Fibroblast of skin of left biceps (primary cell): ENCODE measurements at places on chromosomes 3 and 15.

DNA sequence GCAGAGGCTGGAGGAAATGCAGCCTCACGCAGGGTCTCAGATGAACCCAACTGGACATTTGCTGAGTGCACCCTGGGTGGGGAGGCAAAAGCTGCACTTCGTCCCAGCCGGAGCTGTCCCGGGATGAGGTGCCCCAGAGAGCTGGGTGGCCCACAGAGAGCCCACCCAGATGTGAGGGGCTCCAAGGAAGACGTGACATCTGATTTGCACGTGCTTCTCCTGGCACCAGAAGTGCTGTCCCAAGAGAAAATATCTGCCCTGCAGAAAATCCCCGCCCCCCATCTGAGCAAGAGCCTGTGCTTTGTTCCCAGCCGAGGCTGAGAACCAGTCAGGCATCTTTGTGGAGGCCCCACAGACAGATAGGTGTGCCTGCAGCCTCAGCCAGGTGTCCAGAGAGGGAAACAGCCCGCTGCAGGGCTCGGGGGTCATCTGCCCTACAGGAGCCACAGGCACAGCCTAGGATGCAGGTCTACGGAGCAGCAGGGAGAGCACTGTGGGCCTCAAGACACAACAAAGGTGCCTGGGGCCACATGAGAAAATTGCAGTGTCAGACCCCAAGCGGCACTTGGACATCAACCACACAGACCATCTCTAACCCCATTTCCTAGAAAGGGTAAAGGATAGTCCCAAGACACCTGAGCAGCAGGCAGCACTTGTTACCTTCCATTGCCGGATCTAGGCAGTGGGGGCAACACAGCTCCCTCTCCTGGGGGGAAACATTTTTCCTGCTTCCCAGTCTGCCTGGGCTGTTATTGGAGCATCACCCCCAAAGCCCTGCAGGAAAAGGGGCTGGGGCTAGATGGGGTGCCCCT is 5.8 kb downstream of the TMIE start:
- no peak for DNase-seq

DNA sequence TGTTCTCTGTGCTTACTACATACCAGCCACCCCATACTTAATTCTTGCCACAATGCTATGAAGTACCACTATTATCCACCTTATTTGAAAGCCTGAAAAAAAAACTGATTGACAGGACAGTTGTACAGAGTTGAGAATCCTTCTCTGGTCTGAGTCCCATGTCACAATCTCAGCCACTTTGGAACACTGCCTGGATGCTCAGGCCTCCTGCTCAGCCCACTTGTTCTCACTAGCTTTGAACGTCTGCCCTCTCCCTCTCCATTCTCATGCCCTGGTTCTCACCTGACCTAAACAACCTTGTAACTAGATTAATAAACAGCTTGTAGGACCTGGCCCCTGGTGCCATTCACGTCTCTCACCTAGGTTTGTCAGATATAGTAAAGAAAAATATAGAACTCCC is 53.9 kb downstream of the TRIM69 start:
- no peak for DNase-seq

DNA sequence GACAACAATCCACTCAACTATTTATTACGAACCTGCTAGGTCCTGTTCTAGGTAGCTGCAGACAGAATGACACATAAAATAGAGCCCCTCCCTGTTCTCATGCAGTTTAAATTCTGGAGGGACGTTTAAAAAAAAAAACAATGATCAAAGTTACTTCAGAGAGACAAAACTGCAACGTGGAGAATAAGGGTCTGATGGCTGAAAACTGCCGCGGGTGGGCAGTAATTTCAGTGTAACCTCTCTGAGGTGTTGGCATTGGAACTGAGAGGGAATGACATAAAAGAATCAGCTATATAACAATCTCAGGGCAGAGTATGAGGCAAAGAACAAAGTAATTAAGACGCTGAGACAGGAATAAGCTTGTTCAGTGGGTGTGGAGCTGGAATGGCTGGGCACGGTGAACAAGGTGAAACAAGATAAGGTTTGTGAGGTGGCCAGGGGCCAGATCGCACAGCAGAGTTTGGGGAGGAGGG is 19.5 kb downstream of the TBL1XR1 start:
- no peak for DNase-seq

DNA sequence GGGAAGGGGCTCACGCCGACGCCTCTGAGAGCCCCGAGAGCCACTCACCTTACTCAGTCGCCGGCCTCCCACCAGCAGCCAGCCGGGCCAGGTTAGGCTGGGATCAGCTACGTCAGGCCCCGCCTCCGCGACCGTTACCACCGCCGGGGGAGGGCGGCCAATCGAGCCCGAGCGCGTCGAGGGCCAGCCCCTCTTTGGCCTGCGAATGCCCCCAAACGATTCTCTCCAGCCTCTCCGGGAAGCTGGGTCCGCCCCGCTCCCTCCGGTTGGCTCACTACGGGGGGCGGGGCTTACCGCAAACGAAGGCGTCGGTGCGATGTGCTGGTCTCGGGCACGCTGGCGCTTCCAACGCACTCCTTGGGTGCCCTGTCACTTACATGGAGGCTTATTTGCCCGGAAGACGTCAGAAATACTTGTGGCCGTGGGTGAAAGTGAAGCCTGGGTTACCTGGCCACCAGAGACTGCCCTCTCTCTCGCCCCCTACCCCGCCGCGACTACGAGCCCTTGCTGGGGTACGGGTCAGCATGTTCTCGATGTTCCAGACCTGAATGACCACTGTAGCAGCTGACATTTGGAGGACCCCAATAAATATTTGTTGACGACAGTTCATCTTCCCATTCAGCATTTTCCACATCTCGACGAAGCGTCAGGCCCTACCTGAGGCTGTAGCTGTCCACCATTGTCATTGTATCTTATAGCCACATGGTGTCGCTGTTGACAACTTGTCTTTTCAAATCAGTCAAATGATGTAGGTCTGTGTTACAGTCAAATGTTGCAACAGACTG is at the start of gene CEP70:
TSS of gene CEP70 (minus strand) at position 111 of the 785 bp plus-strand sequence. CDS start 21,333 bp downstream, outside the sequence.
- DNase-seq: peak; percentile 73

- peak; percentile 34 for DNase-seq
Observed at GRCh38 chr3:58994746-58995330, 55.0 kb downstream of the CFAP20DC start.

GRCh38 chr15:84604826-84605553 is 4.2 kb downstream of the ZSCAN2 start:
- DNase-seq: no peak

- peak; percentile 99 for DNase-seq
Observed at GRCh38 chr15:38129531-38130204, 123.0 kb upstream of the SPRED1 start.

GRCh38 chr3:52447512-52448355 is 2.8 kb upstream of the SEMA3G start:
- no peak for DNase-seq

DNA sequence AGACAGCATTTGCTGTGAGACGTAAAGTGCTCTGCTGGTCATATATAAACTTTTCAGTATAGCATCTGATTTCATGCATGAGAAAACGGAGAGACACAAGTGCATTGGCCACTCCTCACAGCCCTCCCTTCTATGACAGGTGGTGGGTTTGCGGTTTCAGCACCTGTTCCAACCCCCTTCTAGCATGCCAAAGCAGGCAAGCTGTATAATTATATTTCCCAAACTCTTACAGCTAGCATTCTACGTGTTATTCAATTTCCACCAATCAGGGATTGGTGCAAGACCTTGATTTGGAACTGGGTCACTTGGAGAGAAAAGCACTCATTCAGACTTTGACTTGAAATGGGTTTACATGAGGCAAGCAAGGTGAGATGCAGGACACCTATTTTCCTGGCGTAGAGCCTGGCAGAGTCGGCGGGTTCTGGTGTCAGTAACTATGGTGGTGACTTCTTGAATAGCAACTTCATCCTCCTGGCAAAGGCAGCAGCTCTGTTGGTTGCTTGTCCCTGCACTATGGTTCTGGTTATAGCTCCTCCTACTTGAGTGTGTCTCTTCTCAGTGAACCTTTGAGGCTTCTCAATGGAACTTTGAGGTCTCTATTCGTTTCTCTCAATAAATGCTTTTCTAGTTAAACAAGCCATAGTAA is 356.5 kb downstream of the TBL1XR1 start:
- no peak for DNase-seq

- no peak for DNase-seq
Observed at GRCh38 chr3:135366816-135367215, 571.8 kb downstream of the EPHB1 start.

DNA sequence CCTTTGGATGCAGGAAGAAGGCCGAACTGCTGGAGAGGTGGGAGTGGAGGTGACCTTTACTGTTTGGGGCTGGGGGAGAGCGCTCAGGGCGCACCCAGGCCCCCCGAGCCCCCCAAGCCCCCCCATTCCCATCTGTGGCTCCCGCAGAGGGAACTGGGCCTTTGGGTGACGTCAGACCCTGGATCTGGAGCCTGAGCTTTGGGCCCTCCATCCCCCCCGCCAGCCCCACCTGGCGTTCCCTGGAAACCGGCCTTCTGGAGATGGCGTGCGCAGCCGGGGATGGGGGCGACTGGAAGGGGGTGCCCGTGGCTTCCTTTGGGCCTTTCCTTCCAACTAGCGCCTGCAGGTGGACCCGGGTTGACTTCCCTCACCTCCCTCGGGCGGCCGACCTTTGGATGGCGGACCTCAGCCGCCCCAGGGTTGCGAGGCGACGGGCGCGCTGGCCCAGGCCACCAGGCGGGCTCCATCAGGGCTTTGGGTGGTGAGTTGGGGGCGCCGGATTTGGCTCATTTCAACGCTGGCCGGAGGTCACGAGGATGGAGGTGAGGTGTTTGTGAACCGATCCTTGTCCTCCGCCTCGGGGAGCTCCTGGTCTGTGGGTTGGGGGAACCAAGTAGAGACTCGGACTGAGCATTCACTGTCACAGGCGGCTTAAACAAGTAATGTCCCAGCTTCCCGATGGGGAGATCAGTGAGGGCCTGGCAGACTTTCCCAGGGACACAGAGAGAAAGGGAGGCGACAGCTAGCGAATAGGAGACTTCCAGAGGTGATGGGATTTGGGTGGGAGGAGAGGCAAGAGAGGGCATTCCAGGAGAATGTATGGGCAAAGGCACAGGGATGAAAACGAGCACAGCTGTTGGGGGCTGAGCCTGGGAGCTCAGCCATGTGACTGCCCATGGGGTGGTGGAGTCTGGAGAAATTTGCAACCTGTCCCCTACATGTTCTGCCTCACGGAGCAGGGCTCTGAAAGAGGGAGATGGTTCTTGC is 709 bp downstream of the SCAMP5 start:
- DNase-seq: no peak

DNA sequence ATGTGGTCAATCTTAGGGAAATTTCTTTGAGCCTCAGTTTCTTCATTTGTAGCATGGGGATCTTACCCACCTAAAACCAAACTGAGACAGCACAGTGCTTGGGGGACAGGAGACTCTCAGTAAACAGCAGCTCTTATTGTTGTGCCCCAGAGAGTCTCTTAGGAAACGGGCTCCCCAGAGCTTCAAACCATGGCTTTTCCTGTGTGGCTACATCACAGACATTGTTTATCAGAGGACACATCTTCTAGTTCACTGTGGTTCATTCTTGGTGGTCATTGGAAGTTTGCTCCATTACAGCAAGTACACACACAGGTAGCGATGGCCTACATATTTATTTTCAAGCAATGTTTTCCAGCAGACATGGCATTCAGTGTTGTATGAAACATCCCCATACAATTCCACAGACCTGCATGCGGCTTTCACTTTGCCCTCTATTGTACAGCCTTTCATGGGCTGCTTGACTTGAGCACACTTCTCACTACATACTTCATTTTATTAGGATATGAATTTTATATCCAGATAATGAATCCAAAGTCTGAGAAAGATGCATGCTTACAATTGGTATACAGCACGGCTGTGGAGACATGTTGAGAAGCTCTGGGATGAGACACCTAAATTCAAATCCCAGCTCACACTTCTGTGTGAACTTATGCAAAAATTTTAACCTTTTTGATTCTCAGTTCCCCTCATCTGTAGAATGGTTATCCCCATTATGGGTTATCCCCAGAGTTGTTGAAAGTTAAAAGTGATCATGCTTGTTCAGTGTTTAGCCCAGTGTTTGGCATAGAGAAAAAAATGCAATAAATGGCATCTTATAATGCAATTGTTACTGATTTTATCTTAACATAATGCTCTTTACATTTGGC is 84.8 kb upstream of the ICE2 start:
- no peak for DNase-seq

- DNase-seq: no peak
Observed at GRCh38 chr3:135352213-135352612, 557.2 kb downstream of the EPHB1 start.

DNA sequence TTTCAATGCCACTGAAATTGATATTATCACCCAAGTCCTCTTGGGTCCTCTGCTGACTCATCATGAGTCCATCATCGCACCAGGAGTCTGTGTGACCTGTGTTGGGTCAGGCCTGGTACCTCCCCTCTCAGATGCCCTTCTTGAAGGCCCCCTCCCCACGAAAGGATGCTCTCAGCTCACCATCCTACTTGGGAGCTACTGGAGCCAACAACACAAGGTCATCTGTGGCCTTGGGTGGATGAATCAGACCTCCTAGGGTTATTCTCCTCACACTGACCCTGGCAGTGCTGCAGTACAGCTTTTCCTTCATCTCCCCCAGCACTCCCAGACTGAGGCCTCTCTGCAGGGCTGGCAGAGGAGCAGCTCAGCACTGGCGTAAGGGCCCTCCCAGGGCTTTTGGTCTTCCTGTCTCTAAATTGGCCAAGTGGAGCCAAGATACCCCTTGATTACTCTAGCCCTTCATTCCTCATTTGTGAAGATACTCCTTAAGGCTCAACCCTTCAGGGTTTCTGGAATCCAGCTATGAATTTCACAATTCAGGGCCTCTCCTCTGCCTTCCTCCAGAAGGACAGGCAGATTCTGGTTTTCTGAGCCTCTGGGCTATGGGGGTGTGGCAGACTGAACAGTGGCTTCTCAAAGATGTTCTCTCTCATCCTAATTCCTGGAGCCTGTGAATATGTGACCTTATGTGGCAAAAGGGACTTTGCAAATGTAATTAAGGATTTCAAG is 80.7 kb upstream of the GSK3B start:
- DNase-seq: no peak

DNA sequence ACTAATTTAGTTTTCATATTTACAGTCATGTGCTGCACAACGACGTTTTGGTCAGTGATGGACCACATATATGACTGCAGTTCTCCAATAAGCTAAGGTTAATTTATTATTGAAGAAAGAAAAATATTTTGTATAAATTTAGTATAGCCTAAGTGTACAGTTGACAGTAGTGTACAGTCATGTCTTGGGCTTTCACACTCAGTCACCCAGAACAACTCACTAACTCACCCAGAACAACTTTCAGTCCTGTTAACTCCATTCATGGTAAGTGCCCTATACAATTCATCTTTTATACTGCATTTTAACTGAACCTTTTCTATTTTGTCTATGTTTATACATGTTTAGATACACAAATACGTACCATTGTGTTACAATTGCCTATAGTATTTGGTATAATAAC is 3.8 kb upstream of the GABRR3 start:
- no peak for DNase-seq

- DNase-seq: no peak
Observed at GRCh38 chr15:83844742-83845141, 190.8 kb downstream of the ADAMTSL3 start.
